ENCODE measurements at places on chromosomes 1 and 21.

GRCh38 chr21:27040738-27041469 is 74.0 kb upstream of the ADAMTS5 start:
- no peak for DNase-seq

DNA sequence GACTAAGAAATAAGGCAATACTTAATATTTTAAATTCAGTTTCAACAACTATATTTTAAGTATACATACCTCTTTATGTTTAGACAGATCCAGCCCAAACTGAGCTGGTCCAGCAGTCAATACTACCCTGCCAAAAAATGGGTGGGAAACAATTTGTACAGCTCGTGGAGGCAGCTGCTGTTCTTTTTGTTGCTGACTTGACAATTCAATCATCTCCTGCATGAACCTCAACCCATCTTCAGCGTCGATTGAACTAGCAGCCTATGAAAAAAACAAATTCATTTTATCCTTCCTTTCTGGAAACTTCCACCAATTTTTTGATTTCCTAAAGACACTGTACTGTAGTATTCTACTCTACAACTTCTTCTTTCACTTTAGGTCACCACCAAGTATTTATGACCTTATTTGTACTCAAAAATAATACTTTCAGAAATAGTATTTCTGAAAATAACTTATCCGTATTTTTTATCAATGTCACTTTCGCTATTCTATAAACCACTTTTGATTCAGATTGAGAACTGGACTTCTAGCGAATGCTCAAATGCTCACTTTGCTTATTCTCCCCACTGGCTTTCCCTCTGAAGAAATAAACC is 46.5 kb downstream of the EDEM3 start:
- DNase-seq = no peak

DNA sequence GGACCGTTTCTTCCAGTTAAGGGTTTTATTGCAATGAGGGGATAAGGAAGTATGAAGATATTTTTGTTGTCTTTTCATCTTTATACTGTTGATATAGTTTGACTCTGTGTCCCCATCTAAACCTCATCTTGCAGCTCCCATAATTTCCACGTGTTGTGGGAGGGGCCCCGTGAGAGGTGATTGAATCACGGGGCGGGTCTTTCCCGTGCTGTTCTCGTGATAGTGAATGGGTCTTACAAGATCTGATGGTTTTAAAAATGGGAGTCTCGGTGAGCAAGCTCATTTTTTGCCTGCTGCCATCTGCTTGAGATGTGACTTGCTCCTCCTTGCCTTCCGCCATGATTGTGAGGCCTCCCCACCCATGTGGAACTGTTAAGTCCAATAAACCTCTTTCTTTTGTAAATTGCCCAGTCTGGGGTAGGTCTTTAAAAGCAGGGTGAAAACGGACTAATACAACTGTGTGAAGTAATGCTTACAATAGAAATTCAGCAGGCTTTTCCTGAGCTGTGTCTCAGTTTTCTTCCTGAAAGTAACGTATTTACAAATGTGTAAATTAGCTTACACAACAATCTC is 377.3 kb downstream of the SIPA1L2 start:
- DNase-seq = no peak

- DNase-seq = no peak
These were observed 298.3 kb downstream of the MATN1 start for GRCh38 chr1:30425046-30425445.

DNA sequence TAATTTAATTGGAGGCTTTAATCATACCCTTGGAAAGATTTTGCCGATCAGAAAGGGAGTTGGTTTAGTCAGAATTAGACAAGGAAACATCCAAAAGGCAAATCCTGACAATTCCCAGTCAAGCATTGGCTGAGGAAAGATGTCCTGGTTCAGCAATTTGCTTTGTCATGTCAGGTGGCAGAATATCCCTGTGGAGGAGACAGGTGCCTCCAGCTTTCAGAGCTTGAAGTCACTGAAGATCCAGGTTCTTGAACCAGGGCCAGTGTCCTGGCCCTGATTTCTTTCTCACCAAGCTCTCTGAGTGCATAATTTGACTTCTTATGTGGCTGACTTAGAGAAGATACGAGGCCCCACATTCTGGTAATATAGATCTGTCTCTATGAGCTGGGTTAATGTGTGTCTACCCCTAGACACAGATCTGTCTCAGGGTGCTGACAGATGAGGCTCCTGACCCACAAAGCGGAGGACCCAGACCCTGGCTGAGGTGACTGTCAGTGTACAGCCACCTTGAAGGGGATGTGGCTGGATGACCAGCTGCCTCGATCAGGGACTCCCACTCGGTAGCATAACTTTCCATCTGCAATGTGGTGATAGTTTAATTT is 118.9 kb downstream of the HHAT start:
- no peak for DNase-seq

DNA sequence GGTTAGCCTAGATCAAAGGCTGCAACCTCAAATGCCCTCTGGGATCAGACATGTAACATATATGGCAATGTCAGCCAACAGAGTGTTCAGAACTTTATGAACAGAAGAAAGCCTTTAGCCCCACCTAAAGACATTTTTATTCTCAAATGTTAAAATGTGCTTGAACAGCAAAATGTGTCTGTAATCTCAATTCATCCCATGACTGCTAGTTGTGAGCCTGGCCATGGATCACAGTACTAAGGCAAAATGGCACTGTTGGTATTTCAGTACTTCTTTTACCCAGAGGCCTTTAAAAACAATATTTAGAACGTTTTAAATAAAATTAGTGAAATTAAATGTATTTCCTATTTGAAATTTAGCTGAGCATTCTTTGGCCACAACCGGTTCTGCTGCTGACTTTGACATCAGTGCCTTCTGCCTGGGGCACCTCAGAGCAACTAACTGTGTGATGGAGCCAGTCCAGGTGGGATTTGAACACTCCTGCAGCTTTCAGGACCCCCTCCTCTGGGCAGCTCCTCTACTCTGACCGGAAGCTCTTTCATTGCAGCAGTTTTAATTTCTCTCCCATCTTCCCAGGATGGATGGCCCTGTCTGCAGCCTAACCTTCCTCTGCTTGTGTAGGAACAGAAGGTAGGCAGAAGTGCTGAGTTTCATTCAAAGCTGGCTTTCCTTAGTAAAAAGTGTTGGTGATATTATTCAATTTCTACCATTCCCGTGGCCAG is 68.3 kb upstream of the NFIA start:
- no peak for DNase-seq

DNA sequence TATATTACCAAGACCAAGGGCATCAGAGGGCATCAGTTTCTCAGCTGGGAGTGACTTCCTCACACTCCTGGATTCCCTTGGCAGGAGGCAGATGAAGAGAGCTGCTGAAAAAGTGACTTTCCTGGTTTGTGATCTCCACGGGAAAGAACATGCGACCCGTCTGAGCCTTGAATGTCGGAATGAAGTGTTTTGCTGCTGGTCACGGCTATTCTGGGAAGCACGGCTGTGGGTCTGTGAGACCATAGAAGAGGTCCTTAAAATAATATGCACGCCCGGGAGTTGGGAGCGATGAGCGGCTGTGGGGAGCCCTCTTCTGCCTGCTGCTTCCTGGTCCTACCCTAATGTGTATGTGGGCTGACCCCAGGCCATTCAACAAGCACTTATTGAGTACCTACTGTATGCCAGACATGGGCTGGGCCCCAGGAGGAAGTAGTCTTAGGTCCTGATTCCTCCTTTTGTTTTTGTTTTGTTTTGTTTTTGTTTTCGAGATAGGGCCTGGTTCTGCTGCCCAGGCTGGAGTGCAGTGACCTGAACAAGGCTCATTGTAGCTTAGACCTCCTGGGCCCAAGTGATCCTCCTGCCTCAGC is 13.2 kb upstream of the UMODL1 start:
- DNase-seq = no peak

DNA sequence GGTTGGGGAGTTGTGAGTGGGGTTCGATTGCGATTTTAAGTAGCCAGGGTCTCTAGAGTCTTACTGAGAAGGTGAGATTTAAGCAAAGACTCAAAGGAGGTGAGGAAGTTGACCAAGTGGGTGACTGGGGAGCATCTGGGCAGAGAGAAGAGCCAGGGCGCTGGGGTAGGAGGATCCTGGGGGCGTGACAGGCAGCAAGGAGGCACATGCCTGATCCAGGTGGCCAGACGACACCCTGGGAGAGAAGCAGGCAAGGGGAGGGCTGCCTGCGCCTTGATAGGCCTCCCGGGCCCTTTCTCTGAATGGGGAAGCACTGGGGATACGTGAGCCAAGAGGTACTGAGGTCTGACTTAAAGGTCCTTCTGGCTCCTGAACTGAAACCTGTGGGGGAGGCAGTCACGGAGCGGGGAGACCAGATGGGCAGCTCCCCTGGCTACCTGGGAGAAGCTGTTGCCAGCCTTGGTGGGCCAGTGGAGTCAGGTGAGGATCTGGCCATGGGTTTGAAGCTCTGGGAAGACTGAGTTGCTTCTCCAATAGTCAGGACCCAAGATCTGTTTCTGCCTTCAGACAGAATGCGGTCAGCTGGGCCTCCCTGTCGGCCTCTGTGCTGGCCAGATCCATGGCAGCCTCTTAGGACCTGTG is 5.4 kb downstream of the ZBTB48 start:
- no peak for DNase-seq
